ENCODE measurements at places on chromosomes 2 and 18. TPM values are rescaled to one million over a fixed set of nuclear protein-coding genes. Genes with fewer than 3 reads are reported as not detected.

SLC5A7 gene
- 0.20 TPM for total RNA-seq

M1AP gene
- 2.0 TPM for total RNA-seq

VRK2 gene
- total RNA-seq: 14.4 TPM

TACR1 gene
- 0.83 TPM for total RNA-seq

GALNT13 gene
- total RNA-seq: 0.23 TPM

PTPRN gene
- total RNA-seq: 0.60 TPM

ESPNL gene
- total RNA-seq: 0.49 TPM

CELF4 gene
- total RNA-seq: 3.8 TPM

REG3G gene
- 0.66 TPM for total RNA-seq

IL1B gene
- total RNA-seq: 33.2 TPM

DSG3 gene
- 0.06 TPM for total RNA-seq

IWS1 gene
- 37.7 TPM for total RNA-seq

CETN1 gene
- not detected for total RNA-seq

- DNase-seq: no peak
Observed at GRCh38 chr2:17135619-17136018, 382.6 kb downstream of the RAD51AP2 start.

DNA sequence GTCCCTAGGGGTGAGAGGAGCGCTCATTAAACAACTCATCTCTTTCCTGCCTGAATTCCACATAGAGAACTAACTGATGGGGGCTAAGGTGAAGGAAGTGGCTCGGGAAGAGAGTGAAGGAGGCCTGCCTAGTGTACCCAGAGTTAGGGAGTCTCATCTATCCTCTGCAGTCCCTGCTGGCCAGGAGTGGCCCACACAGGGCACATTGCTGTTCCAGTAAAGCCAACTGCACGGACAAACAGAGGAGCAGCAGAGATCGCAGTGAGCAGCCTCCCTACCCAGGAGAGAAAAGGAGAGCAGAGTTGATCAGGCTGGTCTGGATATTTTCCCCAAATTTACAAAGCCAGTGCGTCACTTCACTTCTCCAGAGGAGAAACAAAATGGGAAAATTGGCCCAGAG lies 16.9 kb upstream of the FN1 start:
- no peak for DNase-seq

- DNase-seq: no peak
Observed at GRCh38 chr2:213248637-213249036, 35.6 kb upstream of the SPAG16 start.

- DNase-seq: no peak
Observed at GRCh38 chr2:211903961-211904360, 634.6 kb downstream of the ERBB4 start.

- DNase-seq: no peak
Observed at GRCh38 chr2:118709786-118710185, 137.7 kb downstream of the EN1 start.

- DNase-seq: peak; percentile 24
Observed at GRCh38 chr2:236827997-236828396, 257.7 kb upstream of the COPS8 start.

DNA sequence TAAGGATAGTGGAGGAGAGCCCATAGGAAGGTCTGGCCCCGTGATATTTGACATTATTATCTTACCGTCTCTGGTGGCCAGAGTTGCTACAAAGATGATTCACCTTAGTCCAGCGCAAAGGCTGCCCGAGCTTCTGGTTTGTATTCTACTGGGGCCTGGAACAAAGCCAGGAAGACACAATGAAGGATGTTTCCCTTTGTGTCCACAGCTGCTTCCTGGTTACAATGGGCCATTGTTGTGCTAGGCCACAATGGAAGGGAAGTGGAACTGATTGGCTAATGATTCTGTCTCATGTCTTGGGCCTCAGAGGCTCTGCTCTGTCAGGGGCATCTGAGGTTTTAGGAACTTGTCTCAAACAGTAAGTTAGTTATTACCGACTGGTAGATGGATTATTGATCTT lies 132.2 kb downstream of the TDRD15 start:
- peak; percentile 74 for DNase-seq

DNA sequence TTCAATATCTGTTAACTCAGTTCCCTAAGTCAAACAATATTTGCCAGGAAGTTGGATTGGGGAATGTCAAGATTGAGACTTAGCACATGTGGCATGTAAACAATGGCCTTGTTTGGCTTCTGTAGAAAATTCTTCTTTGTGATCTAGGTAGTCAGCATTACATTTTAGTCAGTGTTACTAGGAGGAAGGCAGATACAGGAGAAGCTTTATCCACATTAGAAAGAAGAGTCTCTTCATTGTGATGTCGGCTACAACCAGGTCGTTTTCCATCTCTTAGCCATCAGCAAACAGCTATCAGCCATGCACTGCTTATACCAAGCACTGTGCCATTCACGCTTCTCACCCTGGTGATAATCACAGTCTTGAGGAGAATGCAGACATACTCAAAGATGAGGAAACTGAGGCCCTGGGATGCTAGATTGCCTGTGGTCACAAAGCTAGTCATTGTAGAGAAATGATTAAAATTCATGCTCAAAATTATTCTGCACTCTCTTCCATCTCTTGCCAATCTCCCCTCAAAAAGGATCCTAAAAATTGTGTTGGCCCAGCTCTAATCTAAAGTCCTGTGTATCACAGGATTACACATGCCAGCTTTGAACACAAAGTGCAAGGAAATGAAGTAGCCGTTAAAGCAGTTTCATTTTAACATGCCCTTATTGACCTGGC lies 3.2 kb downstream of the GALNT5 start:
- DNase-seq: no peak

DNA sequence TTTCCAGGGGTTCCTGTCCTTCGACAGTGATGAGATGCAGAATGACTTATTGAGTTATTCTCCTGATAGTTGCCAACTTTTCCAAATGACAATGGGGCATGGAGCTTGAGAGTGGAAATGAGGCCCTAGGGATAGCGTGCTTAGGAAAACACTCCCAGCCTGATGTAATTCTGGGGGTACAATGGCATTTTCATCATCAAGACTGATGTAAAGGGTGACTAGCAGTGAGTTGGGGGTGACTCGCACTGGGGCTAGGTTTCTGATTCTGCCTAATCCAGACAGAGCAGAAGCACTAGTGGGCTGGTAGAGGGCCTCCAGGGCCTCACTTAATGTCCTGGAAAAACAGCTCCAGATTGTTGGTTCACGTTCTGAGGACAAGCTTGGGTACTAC lies 34.0 kb upstream of the IL37 start:
- no peak for DNase-seq

DNA sequence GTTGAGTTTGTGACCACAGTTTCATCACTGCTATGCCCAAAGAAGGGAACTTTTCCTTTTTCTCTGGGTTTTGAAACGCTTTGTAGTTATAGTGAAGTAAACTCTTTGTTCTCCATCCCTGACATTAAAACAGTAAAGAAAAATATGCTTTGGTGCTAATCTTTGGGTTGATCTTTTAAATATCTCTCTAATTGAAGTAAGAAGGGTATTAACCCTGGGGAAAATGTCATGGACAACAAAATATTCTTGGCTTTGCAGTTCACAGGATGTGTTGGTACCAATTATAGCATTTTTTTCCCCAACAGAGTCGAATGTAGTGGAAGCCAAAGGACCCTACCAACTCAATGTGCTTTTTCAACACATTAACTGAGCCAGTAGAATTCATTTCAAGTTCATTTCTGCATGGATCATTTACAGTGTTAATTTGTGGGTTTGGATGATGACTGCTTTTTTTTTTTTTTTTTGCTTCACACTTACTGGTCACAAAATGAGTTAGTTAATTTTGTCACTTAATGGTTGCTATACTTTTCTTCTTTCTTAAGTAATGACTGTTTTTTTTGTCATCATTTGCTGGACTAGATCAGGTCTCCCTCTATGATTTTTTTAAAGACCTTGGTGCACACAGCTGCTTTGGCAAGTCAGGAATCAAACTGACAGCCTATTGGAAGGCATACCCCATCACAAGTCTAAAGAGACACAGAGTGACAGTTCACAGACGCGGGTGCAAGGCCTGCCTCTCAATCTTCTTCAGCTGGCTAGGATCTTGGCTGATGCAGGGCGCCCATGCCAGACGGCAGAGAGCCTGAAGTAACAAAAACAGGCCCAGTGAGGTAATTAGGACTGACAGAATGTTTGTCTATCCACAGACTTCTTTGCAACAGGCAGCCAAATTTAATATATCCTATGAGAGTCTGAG lies 98.8 kb upstream of the MMADHC start:
- peak; percentile 10 for DNase-seq

- DNase-seq: no peak
Observed at GRCh38 chr2:52083214-52083613, 1051.3 kb upstream of the NRXN1 start.

DNA sequence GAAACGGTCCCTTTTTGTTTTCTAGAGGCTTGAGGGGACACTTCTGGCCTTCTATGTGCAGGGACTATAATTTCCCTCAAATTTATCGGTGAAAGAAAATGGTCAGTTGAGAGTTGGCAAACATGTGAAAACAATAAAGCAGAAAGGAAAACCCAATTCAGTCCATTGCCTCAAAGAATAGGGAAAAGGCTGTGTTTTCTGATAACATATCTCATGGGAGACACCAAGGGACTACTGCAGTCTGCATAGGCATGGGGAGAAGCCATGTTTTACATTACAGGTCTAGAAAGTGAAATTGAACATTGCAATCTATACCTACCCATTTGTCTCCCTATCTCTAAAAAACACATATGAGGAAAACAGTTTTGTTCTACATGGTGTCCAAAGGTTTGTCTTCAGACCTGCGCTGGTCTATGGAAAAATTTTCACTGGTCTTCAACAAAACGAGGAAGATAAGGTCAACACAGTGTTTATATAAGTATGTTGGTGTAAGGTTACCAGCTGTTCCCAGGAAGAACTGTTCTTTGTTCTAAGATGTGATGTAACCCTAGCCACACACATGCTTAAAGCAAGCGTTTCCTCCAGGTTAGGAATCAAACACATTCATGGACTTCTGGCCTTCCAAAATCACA lies 179.7 kb downstream of the MREG start:
- no peak for DNase-seq

- no peak for DNase-seq
Observed at GRCh38 chr2:65514555-65515195, 82.3 kb upstream of the SPRED2 start.

DNA sequence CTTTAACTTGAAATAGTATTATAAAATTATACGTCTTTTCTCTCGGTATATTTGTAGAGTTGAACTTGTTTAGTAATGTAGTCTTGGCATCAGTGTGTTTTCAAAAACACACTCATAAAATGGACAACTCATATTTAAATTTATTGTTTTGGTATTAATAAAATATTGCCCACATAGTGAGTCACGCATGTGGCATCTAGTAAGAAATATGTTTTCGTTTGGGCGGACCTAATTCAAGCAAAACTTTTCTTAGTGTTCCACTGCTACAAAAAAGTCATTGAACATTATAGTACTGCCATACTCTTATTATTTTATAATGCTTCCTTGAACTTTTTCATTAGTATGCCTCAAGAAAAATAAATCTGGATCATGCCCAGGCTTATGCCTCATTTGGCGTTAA lies 31.1 kb upstream of the FAM237A start:
- DNase-seq: no peak

DNA sequence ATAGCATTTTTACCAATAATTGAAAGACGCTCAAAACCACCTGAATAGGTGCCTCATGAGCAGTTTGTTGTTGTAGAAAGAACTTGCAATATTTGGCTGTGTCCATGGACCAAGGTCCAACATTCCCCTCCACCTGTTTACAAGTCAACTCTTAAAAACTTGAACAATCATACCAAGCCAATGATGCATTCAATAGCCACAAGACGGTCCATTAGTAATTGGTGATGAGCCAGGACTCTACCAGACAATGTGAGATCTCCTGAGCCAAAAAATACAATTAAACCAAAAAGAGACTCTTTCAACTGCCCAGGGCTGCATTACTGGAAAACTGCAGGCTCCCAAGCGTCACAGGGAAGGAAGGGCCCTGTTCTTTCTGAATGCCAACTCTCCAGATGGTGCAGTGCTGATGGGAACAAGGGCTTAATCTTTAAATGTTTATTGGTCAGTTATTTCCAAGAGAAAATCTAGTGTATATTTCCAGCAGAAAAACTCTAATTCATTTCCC lies 118.8 kb upstream of the EPB41L3 start:
- no peak for DNase-seq

DNA sequence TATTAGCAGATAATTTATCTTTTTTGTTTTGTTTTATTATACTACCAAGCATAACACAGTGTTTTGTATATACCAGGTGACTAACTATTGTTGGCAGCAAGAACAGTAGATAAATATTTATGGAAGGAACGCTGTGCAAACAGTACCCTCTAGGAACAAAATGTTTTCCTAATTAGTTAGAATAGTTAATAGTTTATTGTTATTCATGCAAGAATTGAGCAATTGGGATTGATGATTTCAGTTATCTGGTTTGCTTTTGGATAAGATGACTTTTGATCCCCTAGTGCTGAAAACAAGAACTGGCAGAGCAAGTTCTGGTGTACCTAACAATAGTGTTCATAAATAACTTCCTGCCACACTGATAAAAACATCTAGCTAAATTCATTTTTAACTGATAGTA lies 323.3 kb downstream of the TGIF1 start:
- peak; percentile 54 for DNase-seq

DNA sequence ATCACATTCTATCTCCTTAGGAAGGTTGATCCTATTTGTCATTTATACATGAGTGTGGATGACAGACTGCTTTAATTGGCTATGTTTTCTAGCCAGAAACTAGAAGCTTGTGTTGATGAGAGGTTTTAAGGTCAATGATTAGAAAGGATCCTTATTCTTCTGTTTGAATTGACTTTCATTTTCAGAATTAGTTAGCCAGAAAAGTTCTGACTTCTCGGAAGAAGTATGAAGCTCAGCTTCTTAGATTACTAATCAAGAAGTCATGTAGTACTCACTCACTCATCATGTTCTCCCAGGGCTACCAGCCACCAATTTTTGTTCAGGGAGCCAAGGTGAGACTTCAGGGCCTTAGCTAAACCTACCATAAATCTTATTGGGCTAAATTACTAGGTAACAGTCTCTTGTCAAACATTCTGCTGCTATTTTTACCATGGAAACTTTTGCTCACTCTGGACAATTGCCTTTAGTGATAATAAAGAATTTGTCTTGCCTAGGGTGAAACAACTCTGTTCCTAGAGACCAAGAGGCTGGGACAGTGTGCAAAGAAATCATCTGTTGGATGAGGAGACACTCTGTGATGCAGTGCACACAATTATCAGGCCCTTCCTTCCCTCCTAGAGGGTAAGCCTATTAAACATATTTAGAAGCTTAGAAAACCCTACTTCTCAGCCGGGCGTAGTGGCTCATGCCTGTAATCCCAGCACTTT lies 111.6 kb upstream of the DNMT3A start:
- no peak for DNase-seq
